ENCODE measurements at places on chromosomes 12 and 14.

GRCh38 chr14:68263563-68264259 is 444.1 kb downstream of the RAD51B start:
- no peak for DNase-seq

DNA sequence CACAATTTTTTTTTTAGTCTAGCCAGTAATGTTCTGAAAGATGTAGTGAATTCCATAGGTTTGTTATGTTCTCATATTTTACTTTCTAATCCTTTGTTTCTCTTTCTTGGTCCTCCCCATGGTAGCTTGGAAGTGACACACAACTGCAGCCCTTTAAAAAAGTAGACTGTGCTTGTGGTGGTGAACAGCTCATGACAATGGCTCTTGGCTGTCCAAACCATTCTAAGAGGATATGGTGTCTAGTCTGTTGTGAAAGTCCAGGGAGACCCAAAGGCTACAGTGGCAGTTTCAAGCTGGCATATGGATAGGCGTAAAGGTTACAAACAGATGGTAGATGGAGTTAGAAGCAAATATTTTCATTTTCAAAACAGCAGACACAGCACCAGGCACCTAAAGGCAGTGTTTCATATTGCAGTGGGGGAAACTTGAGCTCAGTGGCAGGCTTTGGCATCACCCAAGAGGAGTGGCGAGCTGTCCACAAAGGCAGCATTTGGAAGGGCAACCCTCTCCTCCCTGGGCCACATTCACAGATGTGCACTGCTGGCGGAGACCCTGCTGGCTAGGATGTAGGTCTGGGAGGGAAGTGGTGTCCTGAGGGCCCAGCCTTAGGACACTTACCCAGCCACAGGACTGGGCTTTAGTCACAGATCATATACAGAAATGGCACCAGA is 102.1 kb downstream of the DYRK2 start:
- no peak for DNase-seq

DNA sequence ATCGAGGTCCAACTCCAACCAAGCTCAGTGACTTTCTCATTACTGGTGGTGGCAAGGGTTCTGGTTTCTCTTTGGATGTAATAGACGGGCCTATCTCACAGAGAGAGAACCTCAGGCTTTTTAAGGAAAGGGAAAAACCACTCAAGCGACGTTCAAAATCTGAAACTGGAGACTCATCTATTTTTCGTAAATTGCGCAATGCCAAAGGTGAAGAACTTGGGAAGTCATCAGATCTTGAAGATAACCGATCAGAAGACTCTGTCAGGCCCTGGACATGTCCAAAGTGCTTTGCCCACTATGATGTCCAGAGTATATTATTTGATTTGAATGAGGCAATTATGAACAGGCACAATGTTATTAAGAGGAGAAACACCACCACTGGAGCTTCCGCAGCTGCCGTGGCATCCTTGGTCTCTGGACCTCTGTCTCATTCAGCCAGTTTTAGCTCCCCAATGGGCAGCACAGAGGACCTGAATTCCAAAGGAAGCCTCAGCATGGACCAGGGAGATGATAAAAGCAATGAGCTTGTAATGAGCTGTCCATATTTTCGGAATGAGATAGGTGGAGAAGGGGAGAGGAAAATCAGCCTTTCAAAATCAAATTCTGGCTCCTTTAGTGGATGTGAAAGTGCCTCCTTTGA is 343.5 kb upstream of the RGS6 start:
- DNase-seq: no peak

- no peak for DNase-seq
Measured at GRCh38 chr12:117521346-117521745, 159.9 kb upstream of the NOS1 start.

GRCh38 chr14:95507174-95507573 is 9.3 kb downstream of the SYNE3 start:
- DNase-seq: no peak

DNA sequence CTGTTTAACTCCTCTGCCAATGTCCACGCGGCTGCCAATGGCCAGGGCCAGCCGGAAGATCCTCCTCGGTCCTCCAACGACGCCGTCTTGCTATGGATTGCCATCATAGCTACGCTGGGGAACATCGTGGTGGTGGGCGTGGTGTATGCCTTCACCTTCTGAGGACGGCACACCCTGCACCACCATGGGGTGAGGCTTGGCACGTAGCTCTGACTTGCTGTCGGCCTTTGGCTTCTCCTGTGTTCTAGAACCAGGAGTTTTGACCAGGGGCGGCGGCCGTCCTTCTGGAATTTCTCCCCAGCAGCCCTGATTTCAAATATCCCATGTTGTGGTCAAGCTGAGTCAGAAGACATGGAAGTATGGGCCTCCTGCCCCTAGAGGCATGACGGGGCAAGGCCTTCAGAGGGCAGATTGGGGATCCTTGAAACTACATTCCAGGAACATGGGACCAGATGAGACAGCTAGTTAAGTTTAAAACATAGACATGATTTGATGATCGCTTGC is 47.5 kb downstream of the C14orf132 start:
- DNase-seq: no peak

DNA sequence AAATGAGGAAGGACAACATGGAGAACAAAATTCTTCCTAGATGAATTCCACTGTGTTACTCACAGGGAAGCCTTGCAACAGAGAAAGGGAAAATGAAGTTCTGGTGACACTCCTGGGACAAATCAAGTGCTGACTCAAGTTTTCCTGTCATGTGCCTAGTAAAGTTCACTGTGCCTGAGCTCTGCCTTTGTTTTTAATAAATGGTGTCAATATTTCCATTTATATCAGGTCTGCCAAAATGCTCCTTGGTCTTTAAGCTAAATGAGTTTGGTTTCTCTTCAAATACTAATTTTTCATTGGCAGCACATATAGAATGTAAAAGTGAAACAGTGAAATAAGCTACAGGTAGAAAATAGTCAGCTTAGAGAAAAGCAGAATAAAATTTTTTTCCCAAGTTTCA is 33.0 kb downstream of the HIGD1C start:
- no peak for DNase-seq

DNA sequence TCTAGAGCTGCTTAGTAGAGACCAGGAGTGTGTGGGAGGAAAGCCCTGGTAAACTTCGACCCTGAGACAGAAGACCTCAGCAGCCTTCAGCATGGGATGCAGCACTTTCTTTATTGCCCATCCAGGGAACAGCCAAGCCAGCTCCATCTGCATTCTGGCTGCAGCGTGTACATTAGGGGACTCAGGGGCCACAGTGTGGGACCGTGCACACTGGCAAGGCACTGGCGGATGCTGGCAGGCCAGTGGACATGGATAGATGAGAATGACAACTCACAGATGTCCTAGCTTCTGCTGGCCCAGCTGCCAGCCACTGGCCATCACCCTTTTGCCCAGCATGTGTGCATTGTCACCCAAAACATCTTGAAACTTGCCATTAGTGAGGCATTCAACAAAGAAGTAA is 12.5 kb downstream of the PLD4 start:
- DNase-seq: no peak

- DNase-seq: no peak
Measured at GRCh38 chr14:100439781-100440180, 116.6 kb downstream of the SLC25A47 start.

- no peak for DNase-seq
Measured at GRCh38 chr14:91719839-91720238, 12.0 kb downstream of the CATSPERB start.

DNA sequence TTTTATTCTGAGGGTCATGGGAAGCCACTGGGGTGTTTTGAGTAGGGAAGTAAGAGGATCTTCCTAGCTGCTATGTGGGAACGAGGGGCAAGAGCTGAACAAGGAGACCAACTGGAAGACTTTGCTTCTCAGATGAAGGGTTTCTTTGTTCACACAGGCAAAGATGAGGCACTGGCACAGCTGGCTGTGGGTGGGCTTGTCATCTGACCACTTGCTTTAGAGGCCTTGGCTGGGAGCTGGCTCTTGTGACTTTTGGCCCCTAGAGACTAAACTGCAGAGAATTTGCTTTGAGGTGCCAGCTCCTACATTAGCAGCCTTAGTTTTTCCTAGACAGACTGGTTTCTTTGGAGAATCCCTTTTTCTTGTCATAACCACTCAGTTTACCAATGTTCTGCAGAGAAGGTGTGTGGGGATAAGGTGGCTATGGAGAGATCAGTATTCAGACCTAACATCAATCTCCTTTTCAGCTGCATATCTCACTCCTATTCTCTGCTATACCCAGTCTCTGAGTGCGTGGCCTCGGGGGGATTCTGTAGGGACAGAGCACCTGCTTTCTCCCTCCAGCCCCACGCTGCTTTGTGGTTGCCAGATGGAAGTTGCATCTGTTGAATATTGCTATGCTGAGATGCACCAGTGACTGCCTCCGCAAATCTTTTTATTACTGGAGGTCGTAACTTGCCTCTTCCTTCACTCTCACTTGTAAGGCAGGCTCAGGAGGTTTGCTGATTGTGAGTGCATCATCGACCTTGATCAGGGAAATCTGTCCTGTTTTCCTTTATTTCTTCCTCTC is 12.7 kb downstream of the PPP2R5C start:
- no peak for DNase-seq

DNA sequence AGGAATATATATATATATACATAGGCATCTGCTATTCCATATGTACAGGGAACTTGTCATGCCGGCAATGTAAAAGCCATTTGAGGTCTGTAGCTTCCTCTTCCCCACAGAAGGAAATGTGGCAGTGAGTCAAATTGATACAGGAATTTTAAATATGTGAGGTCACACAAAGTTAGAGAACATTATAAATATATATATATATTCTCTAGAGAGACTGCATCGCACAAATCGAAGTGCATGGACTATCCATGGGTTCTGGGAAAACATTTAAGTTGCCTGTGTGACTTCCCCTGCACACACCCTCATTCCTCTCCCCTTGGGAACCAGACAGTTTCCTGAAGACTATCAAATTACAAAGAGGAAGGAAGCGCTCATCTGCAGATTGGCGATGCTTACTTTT is 100.9 kb upstream of the CCDC91 start:
- DNase-seq: no peak

GRCh38 chr14:57845316-57845715 is 20.6 kb downstream of the SLC35F4 start:
- DNase-seq: no peak

DNA sequence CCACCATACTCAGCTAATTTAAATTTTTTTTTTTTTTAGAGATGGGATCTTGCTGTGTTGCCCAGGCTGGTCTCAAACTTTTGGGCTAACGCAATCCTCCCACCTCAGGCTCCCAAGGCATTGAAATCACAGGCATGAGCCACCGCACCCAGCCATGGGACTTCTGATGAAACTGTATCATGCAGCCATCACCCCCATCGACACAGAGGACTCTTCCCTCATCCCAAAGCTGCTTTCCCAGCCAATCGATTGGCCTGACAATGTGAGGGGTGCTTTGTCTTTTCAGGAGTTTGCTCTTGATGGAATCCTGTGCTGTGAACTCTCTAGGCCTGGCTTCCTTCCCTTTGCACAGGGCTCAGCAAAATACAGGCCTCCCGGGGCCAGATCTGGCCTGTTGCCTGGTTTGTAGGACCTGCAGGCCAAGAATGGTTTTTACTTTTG is 59.6 kb upstream of the NCOR2 start:
- DNase-seq: no peak

GRCh38 chr14:106120101-106120500 is 593.7 kb downstream of the TMEM121 start:
- no peak for DNase-seq

GRCh38 chr12:58171914-58172313 is 230.5 kb downstream of the ATP23 start:
- DNase-seq: no peak

GRCh38 chr14:78592616-78593219 is 422.5 kb downstream of the NRXN3 start:
- DNase-seq: peak; percentile 28

DNA sequence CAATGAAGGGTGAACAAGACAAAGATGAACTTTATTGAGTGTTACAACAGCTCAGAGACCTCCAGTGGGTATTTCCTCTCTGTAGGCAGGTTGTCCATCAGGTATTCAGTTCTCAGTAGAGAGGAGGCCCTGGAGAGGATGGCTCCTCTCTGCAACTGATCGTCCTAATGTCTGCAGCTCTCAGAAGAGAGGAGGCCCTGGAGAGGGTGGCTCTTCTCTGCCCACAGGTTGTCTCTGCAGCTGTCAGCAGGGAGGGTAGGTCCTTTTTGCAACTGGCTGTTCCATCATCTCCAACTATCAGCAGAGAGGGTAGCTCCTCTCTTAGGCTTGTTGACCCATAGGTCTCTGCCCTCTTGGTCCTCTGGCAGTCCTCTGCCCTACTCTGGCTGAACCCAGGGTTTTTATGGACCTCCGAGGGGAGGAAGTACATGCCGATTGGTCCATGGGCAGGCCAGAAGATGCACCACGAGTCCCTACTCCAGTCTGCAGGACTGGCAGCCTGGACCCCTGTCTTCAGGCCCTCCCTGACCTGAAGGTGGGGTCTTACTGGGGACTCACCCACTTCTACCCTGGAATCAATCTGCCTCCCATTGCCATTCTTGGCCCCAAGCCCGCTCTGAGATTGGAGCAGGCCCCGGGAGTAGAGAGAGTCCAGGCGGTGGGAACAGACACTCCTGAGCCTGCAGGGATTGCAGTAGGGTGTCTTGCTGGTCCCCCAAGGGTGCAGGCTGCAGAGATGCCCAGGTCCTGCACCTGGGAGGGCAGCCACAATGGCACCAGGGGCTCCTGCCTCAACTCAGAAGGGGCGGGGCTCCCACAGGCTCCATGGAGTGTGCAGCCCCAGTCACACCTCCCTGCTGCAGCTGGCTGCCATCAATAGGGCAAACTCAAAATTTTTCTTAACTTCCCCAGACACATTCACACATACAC is 2.3 kb downstream of the TMEM116 start:
- no peak for DNase-seq

- no peak for DNase-seq
Measured at GRCh38 chr12:28415755-28416154, 225.5 kb downstream of the CCDC91 start.

DNA sequence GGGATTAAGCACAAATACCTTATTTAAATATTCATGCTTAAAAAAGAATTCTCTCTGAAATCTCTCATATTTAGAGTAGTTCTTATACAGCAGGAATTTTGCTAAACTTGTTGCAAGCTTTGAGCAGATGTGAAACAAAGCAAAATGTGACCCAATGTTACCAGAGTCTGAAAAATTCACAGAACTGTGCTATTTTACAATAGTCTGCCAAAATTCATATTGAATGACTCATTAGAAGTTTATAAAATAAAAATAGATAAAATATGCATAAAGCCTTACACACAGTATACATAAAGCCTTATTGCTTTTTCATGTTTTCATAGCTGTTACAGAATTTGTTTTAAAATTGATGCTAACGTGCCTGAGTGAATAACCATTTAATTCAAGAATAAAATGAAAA is 17.8 kb upstream of the RHOJ start:
- no peak for DNase-seq

DNA sequence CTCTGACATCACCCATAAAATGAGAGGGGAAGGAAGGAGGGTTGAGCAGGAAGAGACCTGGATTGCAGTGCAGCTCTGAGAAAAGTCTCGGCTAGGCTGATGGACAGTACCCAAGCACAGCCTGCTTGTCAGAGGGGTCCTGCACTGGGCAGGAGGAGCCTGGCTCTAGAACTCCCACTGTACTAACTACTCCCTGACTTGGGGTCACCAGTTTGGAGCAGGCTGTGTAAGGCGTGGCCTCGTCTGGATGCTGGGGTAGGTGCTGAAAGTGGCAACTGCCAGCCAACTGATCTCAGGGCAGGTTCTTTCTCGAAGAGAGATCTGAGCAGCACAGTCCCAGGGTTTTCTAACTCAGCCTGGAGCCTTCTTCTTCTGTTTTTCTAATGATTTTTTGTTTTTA is 176.3 kb downstream of the ATP23 start:
- no peak for DNase-seq

GRCh38 chr14:64995291-64995690 is 8.6 kb downstream of the FNTB start:
- DNase-seq: no peak

Measured in NCI-H2081 (cell line).